Activated T-cell treated with anti-CD3 and anti-CD28 coated beads for 1 hour (primary cell): ENCODE measurements at places on chromosomes 3 and 15.

DNA sequence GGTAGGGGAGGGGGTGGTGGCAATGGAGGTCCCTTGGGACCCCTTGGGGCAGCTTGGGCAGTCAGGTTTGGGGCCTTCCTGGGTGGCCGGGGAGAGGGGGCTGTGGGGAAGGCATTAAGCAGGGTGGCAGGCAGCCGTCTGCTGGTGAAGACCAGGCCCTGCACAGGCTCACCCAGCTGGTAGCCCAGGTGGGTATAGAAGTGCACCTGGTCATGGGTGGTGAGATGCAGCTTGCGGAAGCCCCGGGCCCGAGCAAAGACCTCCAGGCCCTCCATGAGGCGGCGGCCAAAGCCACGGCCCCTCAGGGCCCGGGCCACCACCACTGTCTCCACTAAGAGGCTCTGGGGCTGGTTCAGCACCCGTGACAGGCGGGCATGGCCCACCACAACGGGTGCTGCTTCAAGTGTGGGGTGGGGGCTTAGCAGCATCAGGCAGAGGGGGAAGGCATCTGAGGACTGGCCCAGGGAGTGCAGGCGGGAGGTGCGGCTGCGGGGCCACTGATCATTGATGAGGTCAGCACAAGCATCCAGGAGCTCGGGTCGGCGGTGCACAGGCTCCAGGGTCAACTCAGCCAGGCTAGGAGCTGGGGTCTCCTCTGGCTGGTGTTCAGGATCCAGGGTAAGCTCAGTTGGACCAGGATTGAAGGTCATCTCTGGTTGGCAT lies 2.4 kb downstream of the HYAL3 start:
- no peak for DNase-seq

DNA sequence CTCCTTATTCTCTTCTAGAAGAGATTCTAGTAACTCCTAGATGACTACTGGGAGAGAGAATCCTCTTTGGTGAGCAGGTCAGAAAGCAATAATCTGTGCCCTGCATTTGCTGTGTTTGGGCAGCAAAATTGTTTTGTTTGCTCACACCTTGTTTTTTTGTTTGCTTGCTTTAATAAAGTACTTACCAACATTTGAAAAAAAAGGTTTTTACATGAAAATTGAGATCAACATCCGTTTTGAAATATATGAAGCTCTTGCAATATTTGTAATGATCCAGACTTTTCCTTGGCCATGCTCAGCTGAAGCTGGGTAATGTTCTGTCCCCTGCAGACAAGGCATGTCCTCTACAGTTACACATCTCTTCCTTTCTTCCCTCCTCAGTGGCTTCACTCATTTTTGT lies 62.2 kb downstream of the DIPK2A start:
- DNase-seq = no peak

DNA sequence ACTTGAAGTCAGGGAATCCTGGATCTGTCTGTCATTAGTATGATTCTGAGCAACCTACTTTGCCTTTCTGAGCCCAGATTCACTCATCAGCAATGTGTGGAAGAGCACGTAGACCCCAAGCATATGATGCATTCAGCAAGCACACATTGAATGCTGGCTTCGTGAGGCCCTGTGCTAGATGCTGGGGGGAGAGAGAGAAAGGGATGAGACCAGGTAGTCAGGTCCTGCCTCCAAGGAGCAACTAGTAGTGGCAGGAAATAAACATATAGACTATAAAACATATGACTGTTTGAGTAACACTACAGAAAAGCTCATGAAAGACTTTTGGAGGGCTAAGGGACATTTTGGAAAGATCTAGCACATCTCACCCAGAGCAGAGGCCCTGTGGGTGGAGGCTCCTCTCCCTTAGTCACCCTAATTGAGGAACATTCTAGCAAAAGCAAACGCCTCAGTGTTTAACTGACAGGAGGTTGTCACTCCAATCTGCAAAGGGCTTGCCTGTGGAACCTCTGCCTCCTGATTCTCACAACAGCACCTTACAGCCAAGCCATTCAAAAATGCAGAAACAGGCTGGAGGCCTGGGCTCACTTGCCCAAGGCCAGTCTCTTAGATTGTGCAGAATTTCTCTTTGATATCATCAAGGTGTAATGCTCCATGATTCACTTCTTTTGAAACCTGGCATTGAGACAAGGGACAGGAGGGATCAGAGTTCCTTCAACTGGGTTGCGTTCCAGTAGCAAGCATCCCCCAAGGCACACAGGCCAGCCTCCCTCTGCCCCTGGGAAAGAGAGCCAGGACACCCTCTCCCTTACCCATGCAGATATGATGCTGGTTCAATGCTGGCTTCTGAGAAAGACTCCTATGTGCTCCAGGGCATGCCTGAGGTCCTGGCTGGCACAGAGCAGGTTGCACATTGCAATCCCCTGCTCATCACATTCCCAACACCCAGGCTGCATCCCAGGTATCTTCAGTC lies 26.1 kb downstream of the STARD5 start:
- DNase-seq = no peak

DNA sequence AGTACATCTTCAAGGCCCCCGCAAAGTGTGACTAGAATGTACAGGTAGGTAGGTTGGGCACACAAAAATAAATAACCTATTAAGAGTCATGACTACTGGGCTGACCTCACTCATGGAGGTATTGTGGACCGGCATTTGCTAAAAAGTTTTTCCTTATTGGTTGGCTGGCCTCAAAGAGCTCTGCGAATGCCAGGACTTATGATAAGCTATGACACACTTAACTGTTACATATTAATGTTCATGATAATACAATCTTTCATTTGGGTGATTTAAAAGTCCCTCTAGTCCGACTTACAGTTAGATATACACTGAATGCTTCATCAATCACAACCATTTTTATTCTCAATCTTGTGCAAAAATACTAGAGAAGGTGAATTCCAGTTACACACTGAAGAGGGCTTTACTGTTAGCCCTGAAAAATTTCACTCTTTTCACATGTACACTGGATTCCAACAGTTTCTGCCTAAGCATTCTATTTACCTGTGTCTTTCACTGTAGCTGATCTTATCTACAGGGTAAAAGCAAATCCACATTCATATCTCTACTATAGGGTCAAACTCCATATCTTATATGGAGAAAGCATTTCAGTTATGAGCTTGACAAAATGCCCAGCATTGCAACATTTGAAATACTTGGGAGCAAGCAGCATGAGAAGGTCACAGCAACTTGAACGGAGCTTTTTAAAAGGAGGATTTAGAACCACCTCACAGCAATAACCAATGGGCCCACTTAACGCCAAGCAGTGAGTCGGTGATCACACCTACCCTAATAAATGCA lies 329.1 kb downstream of the FOXP1 start:
- no peak for DNase-seq

DNA sequence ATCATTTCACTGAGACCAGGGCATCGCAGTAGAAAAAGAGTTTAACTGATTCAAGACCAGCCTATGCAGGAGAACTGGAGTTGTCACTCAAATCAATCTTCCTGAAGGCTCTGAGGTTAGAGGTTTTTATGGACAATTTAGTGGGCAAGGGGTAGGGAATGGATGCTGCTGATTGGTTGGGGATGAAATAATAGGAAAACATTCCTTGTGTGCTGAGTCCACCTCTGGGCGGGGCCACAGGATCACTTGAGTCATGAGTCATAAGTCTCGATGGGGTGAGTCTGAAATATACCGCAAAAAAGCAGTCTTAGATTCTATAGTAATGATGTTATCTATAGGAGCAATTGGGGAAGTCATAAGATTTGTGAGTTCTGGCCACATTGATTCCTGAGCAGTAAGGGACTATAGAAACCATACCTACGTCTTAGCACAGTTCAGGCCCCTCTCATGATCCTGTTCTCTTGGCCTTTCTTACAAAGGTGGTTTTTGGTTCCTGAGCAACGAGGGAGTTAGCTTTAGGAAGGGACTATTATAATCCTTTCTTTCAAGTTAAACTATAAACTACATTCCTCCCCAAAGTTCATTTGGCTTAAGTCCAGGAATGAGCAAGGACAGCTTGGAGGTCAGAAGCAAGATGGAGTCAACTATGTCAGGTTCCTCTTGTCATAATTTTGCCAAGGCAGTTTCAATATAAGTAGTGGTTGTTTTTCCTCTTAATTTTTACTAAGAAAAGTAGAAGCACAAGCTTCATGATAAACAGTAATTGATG lies 2.7 kb upstream of the OPA1 start:
- no peak for DNase-seq

DNA sequence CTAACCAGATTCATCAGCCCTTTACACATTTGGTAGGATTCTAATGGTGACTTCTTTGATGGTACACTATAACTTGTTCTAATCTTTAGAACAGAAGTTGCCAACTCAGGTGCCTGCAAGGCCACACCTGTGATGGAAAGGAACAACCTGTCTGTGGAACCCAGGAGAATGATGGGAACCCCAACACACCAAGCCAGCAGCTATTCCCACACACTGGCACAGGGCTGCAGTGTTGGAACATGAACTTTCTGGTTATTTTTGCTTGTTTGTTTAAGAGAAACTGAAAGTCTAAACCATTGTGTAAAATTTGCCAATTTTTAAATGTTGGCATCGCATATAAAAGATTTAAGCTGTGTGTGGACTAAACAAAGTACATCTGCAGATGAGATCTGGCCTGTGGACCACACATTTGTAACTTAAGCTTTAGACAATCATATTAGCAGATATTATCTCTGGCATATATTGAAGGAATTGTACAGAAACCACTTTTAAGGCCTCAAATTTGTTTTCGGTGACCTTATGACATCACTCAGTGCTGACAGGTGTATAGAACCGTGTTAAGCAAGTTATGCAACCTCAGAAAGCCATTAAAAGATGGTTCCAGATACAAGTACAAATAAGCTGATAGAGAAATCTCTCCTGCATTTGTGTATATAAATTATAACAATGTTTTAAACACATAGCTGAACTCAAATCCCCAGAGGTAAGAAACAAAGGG lies 242.9 kb downstream of the SLC9A9 start:
- no peak for DNase-seq

- no peak for DNase-seq
Observed at GRCh38 chr3:33732394-33732793, 14.3 kb upstream of the CLASP2 start.

- no peak for DNase-seq
Observed at GRCh38 chr15:60413231-60413824, 15.5 kb upstream of the ANXA2 start.

DNA sequence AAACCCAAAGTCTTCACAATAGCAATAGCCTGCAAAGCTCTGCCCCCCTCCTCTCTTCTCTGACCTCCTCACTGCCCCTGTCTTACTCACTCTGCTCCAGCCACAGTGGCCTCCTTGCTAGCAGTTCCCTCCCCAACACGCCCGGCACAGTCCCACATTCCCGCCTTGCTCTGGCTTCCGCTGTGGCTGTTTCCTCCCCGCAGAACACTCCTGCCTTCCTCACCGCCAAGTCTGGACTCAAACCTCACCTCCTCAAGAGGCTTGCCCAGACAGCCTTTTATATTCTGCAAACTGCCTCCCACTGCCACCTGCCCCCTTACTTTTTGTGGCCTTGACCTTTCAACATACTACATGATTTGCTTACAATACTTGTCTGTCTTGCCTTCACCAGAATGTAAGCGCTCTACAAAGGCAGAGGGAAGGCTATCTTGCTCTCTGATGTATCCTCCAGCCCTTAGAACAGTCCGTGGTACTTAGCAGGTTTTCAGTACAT lies 406 bp upstream of the MPI start:
- no peak for DNase-seq

- no peak for DNase-seq
Observed at GRCh38 chr3:94359996-94360395, 297.1 kb downstream of the NSUN3 start.

DNA sequence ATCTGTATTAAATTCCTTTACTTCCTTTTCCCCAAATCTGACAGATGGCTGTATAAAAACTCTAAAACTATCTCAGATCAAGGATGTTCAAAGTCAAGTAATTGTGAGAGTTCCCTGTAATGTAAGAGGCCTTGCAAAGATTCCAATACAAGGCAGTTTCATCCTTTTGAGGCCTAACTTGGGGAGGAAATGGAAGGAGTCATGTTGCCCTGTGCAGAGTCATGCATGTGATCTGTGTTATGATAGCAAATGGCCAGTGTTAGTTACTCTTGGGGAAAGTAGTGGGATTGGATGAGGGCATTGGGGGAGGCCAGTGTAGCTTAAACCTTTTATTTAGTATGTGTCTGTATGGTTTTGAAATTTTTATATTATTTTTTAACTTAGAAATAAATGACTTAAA lies 23.7 kb upstream of the FBXL22 start:
- DNase-seq = no peak

- DNase-seq = no peak
Observed at GRCh38 chr15:52819253-52819652, 29.1 kb upstream of the ONECUT1 start.

GRCh38 chr3:153372326-153372725 lies 210.3 kb downstream of the RAP2B start:
- DNase-seq = no peak

GRCh38 chr15:42210696-42211095 lies 2.6 kb upstream of the VPS39 start:
- no peak for DNase-seq

DNA sequence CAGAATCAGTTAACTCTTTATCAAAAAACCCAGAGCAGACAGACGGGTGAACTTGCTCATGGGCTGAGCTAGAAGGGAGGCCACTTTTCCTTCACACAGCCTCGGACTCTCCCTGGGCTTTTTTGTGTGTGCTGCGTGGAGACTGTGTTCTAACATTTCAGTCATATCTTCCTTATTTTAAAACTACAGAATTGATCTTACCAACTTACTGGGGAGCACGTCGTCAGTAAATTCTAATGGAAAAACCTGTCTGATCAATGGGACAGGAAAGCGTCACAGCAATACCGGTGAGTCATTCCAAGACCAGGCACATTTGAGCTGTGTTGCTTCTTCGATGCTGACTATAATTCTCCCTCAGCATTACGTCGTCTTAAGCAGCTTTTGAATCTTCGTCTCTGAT lies 145.1 kb downstream of the LPP start:
- no peak for DNase-seq
